ENCODE measurements at places on chromosomes 1 and 21.

DNA sequence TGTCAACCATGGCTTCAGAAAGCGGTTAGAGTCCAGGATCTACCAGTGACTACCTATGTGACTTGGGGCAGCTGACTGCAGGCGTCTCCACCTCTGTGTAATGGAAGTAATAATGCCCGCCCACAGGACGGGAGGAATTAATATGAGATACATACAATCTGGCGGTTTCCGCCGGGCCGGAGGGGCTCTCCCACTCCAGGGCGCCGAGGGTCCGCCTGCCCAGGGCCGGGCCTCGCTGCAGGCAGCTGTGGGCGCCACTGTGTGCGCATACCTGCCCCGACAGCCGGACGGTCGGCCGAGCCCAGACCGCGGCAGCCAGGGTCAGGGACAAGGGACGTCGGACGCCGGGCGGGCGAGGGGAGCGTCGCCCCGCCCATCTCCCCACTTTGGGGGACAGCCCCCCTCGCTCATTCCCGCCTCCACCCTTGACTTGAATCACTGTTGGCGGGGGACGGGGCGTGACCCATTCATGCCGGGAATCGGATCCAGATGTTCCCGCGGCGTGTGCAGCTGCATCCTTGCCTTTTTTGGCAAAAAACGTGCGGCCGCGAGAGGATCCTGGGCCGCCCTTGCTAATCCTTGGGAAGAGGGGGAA, 6.0 kb upstream of the SF3A3 start:
- peak; percentile 18 for DNase-seq

- peak; percentile 19 for DNase-seq
These were observed 2.7 kb downstream of the MOB3C start for GRCh38 chr1:46613661-46614603.

GRCh38 chr1:237411621-237412020, 369.6 kb downstream of the RYR2 start:
- DNase-seq: peak; percentile 28

DNA sequence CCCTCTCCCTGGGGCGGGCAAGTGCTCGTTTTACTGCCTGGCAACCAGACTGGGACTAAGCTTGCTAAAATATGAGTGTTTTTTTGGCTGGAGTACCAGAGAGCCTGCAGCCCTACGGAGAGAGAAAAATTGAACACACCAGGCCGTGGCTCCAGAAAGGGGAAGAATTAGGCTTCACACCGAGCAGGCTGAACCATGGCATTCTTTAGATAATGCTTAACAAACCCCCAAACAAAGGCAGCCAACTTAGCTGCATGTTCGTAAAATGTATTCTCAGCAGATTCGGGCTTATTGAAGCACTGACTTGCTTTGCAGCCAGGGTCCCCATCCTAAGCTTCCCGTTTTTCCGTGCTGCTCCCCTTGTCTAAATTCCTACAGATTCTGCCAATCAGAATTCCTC, 76.6 kb downstream of the LMX1A start:
- no peak for DNase-seq

DNA sequence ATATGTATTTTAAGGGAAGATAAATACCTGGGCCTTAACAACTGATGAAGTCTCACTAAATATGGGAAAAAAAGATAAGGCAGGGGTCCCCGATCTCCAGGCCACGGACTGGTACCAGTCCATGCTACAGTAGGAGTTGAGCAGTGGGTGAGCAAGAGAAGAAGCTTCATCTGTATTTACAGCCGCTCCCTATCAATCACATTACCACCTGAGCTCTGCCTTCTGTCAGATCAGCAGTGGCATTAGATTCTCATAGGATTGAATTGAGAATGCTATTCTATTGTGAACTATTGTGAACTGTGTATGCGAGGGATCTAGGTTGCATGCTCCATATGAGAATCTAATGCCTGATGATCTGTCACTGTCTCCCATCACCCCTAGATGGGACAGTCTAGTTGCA, 43.0 kb upstream of the PAXBP1 start:
- no peak for DNase-seq

- DNase-seq: no peak
These were observed 91.6 kb upstream of the BCAR3 start for GRCh38 chr1:93773049-93773838.

DNA sequence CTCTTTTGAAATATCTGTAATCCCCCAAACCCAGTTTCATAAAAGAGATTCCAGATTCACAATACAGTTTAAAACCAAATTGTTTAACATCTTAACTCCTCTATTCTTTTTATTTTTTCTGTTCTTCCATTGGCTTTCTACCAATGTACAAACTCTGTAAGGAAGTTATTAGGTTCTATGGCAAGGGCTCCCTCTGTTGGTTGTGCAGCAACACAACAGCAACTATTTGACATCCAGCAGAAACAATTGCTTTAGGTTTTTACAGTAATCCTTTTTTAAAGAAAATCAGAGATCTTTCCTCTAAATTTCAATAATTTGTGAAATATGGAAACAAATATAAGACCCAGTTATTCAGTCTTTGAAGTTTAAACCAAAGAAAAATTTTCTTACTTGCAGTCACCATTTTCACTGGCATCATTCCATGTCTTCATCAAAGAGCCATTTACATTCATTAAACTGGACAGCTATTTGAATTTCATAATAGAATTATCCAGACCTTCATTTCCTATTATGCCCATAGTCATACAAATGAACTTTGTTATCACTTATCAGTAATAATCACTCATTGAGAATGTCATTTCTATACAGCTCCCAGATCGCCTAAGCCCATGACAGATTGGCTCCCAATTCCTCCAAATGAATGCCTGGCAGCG, 46.5 kb upstream of the RNF11 start:
- peak; percentile 41 for DNase-seq

DNA sequence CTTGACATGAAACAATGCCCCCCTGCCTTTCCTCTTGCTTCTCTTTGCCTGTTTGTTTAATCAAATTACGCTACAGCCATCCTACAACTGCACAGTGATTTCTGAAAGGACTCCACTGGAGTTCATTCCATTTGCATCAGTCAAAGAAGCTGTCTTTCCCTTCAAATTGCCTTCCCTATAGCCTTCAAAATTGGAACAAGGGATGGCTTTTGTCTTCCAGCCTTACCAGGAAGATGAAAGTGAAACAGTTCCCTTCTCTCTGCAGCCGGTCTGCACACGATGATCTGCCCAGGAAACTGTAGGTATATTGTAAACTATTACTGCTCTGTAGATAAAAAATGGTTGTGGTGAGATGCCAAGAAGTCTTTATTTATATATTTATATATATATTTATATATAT, 65.6 kb upstream of the ETS2 start:
- no peak for DNase-seq

- no peak for DNase-seq
These were observed 399.9 kb upstream of the RUNX1 start for GRCh38 chr21:35448876-35449599.

DNA sequence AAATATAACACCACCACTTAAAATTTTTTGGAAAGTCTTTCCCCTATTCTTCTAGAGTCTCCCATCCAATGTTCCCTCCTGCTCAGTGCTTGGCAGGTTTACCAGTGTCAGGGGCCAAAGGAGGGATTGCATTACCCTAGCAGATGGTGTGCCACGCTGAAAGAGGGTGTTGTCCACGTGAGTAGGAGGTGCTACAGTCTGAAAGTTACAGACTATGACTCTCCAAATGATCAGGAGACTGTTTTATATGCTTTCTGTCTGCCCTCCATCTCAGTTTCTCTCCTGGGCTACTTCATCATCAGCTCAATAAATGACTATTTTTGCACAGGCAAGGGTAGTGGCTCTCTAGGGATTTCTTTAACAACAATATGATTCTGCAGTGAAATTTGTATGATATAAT, 31.3 kb upstream of the ANGPTL7 start:
- DNase-seq: no peak

- no peak for DNase-seq
These were observed 79.7 kb upstream of the MAP10 start for GRCh38 chr1:232725305-232726047.

GRCh38 chr1:25245809-25246599, 1.2 kb downstream of the RSRP1 start:
- no peak for DNase-seq

DNA sequence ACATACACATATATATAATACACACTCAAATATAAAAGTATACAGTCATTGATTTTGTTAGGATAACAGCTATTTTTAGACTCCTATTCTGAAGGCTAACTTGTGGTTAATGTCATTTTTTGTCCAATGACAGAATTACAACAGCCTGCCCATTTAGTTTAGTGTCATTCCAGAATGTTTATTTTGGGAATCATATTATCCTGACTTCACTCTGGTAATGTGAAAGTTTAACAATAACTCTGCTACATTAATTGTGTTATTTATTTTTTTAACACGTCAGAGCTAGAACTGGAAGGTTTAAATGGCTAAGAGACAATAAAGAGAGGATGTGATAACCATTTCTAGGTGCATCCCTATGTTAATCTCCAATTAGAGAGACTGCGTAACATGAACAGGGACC, 648.1 kb downstream of the USP25 start:
- DNase-seq: no peak

DNA sequence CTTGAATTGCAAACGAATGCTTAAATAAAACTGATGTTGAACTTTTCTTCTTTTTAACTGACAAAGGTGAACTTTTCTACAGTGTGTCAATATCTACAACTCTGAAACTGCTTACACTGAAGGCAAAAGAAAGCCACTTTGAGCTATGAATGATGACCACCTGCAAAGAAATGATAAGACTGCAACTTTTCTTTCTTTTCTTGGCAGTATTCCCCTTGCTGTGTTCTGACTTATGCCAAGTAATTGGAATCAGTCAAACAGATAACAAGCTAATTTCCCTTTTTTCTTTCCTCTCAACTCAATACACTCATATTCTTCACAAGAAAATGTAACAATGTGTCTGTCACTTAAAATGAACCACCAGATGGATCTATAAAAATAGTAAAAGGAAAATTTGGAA, 588.1 kb upstream of the BRINP3 start:
- DNase-seq: no peak

GRCh38 chr1:83011265-83011664, 987.7 kb downstream of the TTLL7 start:
- DNase-seq: no peak

DNA sequence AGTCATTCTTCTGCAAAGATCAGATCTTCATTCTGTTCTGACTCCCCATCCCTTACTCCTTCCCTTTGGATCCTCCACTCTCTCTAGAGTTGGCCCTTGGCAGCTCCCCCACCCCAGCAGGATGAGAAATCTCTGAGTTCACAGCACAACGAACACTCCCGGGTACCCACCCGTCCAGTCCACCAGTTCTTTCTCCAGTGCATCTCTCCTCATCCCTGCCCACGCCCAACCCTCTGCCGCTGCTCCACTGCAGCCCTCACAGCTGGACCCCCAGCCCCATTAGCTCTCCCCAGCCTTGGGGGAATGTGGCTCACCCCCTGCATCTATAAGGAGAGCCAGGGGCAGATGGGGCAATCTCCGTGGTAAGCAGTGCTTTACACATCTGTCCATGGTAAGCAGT, 125.7 kb downstream of the MATN1 start:
- no peak for DNase-seq

GRCh38 chr1:116360429-116361173, 12.4 kb upstream of the ATP1A1 start:
- DNase-seq: peak; percentile 39

GRCh38 chr1:170660281-170660713, 3.6 kb upstream of the PRRX1 start:
- no peak for DNase-seq

- DNase-seq: no peak
These were observed 71.2 kb upstream of the DUSP10 start for GRCh38 chr1:221812905-221813597.

GRCh38 chr1:185444676-185445075, 127.6 kb upstream of the IVNS1ABP start:
- DNase-seq: no peak

DNA sequence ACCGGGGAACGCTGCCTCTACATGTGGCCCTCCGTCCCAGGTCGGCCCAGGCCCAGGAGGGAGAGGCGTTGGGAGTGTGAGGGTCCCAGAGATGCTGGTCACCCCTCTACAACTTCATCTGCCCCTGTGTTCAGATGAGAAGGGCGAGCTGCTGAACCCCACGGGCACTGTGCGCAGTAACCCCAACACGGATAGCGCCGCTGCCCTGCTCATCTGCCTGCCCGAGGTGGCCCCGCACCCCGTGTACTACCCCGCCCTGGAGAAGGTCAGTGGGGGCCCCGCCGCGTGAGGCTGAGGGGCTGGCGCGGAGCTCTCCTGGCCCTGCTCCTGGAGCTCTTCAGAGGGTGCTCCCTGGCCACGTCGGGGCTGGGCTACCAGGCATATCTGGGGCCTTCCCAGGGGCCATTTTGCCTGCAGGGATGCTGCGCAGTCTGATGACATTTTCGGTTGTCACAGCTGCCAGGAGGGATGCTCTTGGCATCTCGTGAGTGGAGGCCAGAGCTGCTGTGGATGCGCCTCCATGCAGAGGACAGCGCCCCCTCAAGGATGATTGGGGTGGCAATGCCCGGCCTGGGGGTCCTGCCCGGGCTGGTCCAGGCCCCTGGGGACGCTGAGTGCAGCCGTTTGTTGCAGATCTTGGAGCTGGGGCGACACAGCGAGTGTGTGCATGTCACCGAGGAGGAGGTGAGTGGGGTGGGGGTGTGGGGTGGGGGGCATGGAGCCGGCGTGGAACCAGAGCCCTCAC, 68.6 kb downstream of the PIK3CD start:
- DNase-seq: no peak

- no peak for DNase-seq
These were observed 103.0 kb downstream of the CAMTA1 start for GRCh38 chr1:6888268-6888667.

- no peak for DNase-seq
These were observed 226.1 kb downstream of the ASTN1 start for GRCh38 chr1:176938375-176938774.

DNA sequence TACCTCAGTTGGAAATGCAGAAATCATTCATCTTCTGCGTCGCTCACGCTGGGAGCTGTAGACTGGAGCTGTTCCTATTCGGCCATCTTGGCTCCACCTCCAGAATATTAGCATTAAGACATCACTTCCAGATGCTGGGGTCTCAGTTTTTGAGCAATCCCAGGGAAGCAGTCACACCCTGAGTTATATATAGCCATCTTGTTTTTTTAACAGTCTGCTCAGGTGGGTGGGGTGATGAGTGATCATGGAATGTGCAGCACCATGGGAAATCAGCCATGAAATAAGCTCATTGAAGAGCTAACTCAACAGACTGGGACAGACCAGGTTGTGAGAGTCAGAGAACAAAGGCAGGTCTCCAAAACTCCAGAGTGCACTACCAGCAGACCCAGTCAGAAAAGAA, 27.0 kb upstream of the HMGB4 start:
- DNase-seq: no peak

DNA sequence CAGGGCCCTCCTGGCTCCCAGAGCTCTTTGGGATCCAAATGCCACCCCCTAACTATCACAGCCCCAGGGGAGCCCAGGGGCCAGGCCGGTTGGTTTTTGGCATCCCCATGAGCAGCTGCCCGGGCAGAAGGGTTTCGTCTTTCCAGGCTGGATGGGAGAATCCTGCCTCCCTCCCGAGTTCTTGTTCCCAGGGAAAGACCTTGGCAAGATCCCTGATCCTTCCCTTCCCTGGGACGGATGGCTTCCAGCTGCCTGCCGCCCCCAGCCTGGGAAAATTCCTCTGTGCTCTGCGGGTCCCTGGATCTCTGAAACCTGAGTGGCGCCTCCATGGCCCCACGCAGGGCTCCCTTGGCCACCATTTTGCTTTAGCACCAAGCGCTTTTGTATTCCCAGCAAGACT, 55.6 kb downstream of the TAS1R2 start:
- no peak for DNase-seq

Data from central memory CD4-positive, alpha-beta T cell (primary cell).